Fibroblast of skin of left biceps (primary cell): ENCODE measurements at places on chromosomes 1 and 21.
A peak's percentile ranks its signal among the peaks of the same experiment; 100 is the strongest.

DNA sequence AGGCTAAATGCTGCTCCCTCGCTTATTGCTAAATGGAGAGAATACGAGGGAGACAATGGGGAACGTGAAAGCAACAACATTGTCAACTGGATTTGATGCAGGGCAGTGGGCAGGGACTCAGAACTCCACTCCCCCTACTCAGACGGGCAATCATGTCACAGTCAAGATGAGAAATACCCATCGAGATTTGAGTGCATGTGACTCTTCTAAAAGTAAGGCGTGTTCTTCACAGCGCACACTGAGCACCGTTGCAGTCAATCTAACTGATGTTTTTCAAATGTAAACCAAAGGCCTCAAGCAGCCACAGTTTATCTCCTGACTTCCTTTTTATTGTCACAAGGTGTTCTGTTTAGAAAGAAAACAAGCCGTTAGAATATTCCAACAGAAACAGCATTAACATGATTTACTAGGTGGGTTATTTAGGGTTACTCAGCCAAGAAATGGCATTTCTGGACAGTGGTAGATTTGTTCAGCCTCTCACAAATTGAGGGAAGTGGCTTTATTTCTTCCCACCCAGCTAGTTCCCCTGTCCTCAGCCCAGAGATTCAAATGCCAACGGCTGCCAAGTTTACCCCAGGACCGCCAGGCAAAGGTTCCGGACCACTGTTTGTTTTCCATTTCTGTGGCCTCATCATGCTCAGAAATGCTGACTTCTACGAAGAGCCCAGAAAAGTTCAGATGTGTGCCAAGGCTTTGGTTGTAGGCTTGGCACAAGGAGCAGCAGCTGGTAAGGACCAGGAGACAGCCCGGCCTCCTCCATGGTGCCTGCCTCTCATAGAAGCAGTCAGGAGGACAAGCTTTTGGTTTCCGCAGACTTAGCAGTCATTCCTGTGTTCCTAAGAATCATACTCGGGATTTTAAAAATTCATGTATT lies 171.4 kb downstream of the KIF26B start:
- DNase-seq = no peak

DNA sequence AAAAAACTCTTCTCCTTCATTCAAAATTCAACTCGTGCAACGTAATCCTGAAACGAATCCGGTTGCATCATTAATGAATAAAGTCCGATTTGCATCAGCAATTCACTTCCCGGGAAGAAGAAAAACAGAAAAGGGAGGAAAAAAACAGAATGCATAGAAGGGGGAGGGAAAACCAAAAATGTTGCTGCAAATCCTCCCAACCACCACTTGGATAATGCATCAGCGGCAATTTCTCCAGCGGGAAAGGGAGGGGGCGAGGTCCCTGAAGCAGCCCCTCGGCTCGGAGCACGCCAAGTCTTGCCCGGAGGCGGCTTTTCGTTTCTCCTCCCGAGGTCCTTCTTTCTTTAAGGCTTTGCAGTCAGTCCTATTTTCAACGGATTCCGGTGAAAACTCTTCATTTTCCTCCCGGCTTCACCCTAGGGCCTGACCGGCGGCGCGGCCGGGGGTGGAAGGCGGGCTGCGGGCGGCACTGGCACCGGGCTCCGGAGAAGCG lies 723 bp downstream of the CDC42BPA start:
- peak; percentile 37 for DNase-seq

- DNase-seq = no peak
These were observed 25.7 kb downstream of the TENT5C start for GRCh38 chr1:117631359-117632160.

DNA sequence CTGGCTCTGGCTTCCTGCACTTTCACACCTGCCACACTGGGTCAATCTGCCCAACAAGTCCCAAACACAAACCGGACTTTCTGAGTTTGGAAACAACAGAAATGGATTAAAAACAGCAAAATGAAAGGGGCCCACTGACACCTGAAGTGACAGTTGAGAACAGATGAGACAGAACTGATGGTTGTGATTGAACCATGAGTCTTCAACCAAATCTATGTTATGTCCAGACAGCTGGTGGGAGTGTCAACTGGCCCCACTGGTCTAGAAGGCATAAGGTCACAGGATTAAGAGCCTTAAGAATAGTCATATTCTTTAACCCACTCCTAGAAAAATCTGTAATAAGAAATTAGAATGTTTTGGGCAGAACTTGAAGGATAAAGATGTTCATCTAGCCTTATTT lies 13.0 kb upstream of the ATP13A2 start:
- no peak for DNase-seq

DNA sequence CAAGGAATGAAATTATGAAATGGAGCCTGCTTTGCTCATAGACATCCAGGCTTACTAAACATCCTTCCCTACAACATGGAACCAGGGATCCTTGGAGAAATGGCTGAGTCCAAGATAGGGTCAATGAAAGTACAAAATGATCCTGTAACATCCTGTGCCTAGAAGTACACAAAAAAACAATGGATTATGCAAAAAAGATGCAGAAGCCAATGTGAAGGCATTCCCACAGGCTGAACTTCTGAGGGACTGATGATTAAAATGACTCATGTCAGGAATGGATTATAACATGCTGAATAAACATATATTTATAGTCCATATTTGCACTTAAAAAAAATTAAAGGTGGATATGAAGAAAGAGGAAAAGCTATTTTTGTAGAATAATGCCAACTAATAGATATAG lies 10.4 kb upstream of the HOOK1 start:
- no peak for DNase-seq

- DNase-seq = no peak
These were observed 561.1 kb upstream of the ZRANB2 start for GRCh38 chr1:71641903-71642302.

DNA sequence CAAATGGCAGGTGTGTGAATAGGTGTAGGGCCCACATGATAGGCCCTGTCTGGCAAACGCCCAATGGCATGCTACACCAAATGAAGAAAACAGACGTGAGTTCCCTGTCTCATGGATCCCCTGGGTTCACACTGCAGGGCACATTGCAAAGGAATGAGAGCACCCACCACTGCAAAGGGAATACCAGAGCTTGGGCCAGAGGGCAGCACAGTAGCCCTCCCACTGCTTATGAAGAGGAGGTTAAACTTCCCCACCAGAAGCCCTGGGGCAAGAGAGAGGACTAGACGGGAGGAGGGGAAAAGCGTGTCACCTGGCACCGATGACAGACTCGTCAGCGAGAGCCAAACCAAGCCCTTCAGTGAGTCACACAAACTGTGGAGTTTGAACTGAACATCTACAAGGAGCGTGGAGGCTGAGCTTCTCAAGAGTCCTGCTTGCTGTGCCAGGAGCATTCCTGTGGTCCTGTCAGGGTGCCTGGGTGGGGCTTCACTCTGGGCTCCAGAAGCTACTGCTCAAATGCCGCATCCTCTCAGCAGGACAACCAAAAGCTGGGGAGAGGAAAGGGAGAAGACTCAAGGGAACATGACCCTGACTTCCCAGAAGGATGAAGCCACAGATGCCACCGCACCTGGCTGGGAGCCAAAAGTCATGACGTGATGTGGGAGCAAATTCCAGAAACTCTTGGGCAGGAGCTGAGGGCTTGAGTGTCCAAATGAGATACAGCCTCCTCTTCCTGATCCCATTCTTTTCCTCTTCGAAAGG lies 61.1 kb downstream of the TOMM20 start:
- DNase-seq = peak; percentile 93

DNA sequence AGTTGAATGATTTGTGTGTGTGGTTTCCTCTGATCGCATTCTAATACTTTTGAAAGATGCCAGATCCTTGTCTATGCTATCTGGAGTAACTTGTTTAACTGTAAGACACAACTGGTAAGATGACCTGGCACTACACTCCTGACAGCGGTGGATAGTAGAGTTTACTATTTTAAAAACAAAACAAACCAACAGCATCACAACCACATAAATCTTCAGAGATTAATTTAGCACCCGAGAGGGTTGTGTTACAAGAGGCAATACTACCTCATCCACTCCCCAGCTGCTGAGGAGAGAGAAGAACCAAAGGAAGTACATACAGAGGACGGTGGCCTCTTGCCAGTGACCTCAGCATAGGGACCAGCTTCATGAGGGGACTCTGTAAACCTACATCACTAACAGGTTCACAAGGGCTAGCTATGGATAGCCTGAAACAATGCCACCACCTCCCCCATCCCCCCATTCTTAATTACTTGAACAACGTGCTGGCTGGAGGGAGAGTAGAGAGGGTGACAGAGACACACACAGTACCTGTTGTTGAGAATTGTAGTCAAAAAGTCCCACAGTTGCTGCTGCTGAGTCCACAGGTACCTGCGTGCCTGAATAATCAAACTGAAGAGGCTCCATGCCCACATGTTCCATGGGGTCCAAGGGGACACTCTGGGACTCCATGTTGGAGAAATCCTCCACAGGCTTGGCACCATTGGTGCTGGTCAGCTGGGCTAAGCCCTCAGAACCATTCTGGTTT lies 73.5 kb downstream of the PUM1 start:
- DNase-seq = no peak

DNA sequence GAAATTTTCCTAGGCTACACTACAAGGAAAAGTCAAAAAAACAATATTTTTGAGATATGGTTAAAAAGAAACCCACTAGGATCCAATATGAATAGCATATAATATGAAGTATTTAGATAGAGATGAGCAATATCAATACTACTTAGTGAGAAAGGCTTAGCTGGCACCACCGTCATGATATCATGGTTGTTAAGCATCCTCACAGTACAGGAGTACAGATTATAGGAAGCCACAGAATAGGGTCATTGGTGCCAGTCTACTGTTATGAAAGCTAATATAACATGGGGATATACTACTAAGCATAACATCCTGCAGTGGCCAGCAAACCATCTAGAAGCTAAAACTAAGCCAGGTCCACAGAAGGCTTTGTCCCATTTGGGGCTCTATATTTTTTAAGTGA lies 28.4 kb upstream of the NRIP1 start:
- no peak for DNase-seq

GRCh38 chr1:205505076-205505729 lies 734 bp downstream of the CDK18 start:
- no peak for DNase-seq

GRCh38 chr1:167022384-167022783 lies 33.3 kb downstream of the MAEL start:
- DNase-seq = no peak

DNA sequence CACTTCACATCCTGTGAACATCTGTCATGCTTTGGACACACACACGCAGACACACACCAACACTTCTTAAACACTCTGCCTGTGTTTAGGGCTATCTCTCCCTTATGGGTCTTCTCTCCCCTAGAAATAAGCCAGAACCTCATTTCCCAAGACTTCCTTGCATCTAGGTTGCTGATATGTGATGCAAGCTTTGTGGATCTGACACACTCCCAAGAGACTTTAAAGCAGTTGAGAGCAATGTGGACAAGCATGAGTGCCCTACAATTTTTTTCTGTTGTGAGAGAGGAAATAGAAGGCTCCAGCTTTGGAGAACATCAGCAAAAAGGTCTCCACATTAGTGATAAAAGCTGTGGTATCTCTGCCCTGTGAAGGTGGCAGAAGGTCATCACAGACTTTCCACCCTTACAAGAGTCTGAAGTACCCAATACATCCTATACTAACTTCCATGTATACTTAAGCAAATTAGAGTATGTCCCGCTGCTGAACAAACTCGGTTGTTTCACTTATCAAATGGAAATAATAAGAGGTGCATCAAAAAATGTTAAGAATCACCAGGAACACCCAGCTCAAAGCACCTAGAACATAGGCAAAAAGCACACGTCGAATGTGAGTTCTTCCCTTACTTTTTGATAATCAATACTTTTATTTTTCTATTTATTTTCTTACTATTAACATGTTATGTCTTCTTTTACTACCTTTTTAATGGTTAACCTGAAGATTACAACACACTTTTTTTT lies 267.6 kb downstream of the SETD4 start:
- DNase-seq = no peak

- DNase-seq = no peak
These were observed 20.5 kb upstream of the YRDC start for GRCh38 chr1:37828410-37829074.

GRCh38 chr1:154629061-154629674 lies 21.2 kb upstream of the ADAR start:
- DNase-seq = no peak

- DNase-seq = peak; percentile 98
These were observed 218.4 kb downstream of the HLX start for GRCh38 chr1:221097479-221098281.

- DNase-seq = no peak
These were observed 24.8 kb downstream of the PHTF1 start for GRCh38 chr1:113734357-113735055.

GRCh38 chr1:99533909-99534637 lies 111.8 kb upstream of the PALMD start:
- DNase-seq = no peak

GRCh38 chr1:38487396-38487795 lies 372.2 kb downstream of the RRAGC start:
- no peak for DNase-seq

DNA sequence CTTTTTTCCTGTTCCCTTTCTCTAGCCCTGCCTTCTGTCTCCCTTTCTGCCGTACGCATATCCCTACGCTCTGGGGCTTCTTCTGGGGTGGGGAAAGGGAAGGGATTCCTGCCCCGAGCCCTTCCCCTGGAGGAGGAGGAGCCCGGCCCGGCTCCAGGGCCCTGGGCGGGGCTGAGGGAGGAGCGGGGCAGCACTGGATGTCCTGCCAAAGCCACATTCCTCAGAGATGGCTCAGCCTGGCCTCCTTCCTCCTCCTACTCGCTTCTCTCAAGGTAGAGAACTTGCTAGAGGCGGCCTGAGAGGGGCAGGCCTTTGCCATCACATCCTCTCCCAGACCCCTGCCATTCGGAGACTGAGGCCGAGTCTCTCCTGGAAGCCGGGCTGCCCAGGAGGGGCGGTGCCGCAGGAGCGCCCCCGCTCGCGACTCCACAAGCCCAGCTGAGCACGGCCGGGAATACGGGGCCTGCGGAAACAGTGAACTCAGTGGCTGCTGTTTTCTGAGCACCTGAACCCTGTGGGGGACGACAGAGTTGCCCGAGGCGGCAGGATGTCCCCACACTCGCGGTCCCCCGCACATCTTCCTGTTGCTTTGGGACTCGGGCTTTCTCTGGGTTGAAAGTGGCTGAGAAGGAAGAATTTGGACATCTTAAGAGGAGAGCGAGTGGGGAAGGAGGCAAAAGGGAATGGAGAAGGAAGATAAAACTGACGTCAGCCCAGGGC lies 12.2 kb downstream of the ADAMTSL4 start:
- peak; percentile 97 for DNase-seq

GRCh38 chr1:9589144-9589718 lies 520 bp downstream of the TMEM201 start:
- no peak for DNase-seq

- DNase-seq = no peak
These were observed 119.1 kb downstream of the KCNN3 start for GRCh38 chr1:154750681-154751665.
